ENCODE measurements at places on chromosomes 7 and 10.
A peak's percentile ranks its signal among the peaks of the same experiment; 100 is the strongest.

DNA sequence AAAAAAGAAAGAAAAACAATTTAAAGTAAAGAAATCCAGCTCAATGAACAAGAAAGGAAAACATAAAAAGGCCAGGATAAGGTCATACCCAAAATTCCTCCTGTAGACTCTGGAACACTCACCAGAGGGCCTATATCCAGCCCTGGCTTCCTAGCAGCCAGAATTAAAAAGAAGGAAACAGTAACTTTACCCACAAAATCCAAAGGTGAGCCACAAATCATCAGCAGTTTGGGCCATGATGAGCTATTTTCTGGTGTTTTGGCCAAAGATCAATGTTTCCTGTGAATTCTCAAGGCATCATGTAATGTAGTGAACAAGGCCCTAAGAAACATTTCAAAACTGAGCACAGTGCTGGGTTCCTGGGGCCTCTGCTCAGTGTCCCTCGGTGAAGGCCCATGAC is 87.8 kb downstream of the LARP4B start:
- H3K27me3 ChIP-seq = no peaks in the 10 kb centered on the region
- no peak overlapping the region for H3K4me3 ChIP-seq
- H3K27ac ChIP-seq = no peak overlapping the region
- DNase-seq = no peak
- H3K4me1 ChIP-seq = no peaks in the 10 kb centered on the region

DNA sequence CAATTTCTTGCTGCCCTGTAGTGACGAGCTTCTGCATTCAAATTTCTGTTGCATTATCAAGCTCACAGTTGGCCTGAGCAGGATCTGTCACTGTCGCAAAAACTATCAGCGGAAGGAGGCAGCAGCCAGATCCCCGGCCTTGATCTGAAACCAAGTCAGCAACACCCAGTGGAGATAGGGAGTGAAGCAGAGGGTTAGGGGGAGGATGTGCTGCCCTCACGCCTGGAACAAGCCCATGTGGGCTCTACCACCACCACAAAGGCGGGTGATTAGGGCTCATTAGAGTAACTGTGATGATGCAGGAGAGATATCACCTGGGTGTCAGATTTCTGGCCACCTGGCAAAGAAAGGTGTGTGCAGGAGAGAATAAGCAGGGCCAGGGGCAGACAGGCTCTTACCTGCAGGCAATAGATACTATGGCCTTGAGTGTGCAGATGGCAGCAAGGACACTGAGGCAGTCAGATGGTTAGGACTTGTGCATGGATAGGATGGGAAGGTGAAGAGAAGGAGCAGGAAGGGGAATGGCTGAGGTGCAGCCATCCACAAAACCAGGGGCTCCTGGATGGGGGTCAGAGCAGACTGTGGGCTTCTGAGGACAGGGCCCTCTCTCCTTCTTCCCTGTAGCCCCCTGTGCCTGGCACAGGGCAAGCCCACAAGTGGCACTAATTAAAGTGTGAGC is 417.3 kb downstream of the RPS24 start:
- no peak overlapping the region for H3K4me3 ChIP-seq
- H3K36me3 ChIP-seq = no peaks in the 10 kb centered on the region
- H3K27me3 ChIP-seq = no peaks in the 10 kb centered on the region
- peak; percentile 64 for DNase-seq
- H3K4me1 ChIP-seq = peaks cover 11% of the 10 kb centered on the region
- H3K27ac ChIP-seq = no peak overlapping the region

DNA sequence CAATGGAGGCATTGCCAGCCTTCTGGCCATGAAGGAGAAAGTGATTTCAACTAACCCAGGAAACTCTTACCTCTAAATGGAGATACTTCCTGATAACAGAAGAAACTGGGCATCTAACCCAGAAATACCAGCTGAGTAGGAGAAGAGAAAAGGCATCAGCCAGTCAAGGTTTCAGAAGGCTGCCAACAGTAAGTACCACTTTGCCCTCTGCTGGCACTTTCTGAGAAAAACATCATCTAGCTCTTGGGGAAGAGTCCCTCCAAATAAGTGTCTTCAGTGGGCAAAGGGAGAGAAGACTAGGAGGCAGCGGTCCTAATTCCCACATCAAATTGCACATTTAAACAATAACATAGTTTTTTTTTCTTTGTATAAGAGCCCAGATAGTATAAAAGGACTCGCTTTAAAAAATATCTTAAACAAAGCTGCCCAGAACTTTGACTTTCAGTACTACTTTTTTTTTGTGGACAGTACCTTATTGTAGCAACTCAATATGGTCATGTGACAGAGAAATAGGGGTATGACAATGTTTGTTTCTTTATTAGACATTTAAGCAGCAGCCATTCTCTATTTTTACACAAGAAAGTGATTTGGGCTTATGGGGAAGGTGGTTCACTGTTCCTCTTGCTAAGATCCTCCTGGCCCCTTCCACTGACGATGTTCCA is 157.3 kb downstream of the CTTNBP2 start:
- H3K27ac ChIP-seq = no peak overlapping the region
- peaks cover 7% of the 10 kb centered on the region for H3K4me1 ChIP-seq
- no peak overlapping the region for H3K4me3 ChIP-seq
- no peaks in the 10 kb centered on the region for H3K36me3 ChIP-seq
- DNase-seq = peak; percentile 75

DNA sequence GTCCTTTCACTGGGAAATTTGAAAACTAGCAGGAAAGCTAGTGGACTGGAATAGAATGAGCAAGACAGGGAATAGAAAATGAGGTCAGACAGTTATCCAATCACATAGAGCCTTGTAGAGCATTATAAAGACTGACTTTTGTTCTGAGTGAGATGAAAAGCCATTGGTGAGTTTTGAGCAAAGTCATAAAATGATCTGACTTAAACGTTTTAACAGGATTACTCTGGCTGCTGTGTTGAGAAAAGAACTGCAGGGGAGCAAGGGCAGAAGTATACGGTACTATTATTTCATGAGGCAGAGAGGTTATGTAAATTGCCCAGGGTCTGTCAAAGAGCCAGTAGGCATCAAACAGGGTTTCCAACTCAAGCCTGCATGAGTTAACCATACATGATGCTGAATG is 393.4 kb downstream of the TFEC start:
- H3K27me3 ChIP-seq = no peaks in the 10 kb centered on the region
- no peaks in the 10 kb centered on the region for H3K36me3 ChIP-seq
- no peak overlapping the region for H3K27ac ChIP-seq
- no peak overlapping the region for H3K4me3 ChIP-seq
- H3K4me1 ChIP-seq = no peaks in the 10 kb centered on the region

GRCh38 chr10:22219308-22219707 is 1.5 kb upstream of the EBLN1 start:
- no peaks in the 10 kb centered on the region for H3K36me3 ChIP-seq
- H3K4me3 ChIP-seq = peak overlapping the region; percentile 56
- no peak for DNase-seq

DNA sequence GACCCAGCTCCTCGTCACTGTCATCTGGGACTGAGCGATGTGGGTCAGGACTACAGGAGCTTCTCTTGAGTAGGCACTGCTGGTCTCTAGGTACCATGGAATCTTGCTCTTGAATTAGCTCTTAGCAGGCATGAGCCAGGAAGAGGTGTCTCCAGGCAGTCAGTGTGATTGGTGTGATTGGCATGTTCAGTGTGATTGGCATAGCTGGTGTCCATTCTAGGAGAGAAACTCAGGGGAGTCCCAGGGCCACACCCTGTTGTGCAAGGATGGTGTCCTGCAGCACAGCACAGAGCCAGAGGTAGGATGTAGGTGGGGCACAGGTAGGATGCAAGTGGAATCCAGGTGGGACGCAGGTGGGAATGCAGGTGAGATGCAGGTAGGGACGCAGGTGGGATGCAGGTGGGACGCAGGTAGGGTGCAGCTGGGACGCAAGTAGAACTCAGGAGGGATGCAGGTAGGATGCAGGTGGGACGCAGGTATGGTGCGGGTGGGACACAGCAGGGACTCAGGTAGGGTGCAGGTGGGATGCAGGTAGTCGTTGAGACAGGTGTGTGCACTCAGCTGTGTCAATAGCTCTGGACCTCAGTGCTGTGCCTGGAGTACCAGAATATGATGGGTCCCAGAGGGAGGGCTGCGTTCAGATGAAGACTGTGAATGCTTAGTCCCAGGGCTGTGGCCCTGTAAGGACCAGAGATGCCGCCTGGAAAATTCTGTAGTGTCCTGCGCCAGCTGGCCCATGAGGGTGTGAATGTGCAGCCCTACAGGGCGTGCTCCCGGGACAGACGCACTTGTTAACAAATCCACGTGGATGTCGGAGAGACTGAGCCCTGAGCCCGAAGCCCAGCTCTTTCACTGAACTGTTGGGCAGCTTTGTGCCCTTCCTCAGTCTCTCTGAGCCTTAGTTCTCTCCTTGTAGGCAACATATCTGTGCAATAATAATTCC is 248.2 kb upstream of the PITRM1 start:
- H3K4me1 ChIP-seq = no peaks in the 10 kb centered on the region
- no peaks in the 10 kb centered on the region for H3K27me3 ChIP-seq
- no peak for DNase-seq
- no peak overlapping the region for H3K4me3 ChIP-seq
- no peak overlapping the region for H3K27ac ChIP-seq

- peak; percentile 44 for DNase-seq
- H3K27me3 ChIP-seq = no peaks in the 10 kb centered on the region
- H3K36me3 ChIP-seq = no peaks in the 10 kb centered on the region
- H3K4me3 ChIP-seq = no peak overlapping the region
Measured at GRCh38 chr10:4984971-4985594, 18.6 kb downstream of the AKR1C2 start.

- H3K4me1 ChIP-seq = no peaks in the 10 kb centered on the region
- H3K27me3 ChIP-seq = peaks cover 5% of the 10 kb centered on the region
- H3K4me3 ChIP-seq = no peak overlapping the region
- no peak overlapping the region for H3K27ac ChIP-seq
- no peaks in the 10 kb centered on the region for H3K36me3 ChIP-seq
Measured at GRCh38 chr10:22702348-22702747, 12.0 kb downstream of the PIP4K2A start.

DNA sequence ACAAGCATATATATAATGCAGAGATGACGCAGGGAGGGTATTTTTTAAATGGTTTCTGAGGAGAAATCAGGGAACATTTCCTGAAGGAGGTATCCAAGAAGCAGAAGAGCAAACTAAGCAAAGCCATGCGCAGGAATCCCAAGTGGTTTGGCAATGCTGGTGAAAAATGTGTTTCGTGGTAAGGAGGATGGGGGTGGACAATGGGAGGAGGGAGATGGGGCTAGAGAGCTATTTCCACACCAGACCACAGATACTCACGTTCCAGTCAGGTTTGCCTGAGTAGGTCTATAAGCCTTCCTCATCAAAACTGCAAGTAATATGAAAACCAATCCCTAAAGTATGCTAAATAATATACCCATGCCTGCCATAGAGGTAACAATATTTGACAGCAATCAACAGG is 223.7 kb upstream of the MKLN1 start:
- no peak overlapping the region for H3K27ac ChIP-seq
- H3K27me3 ChIP-seq = peaks cover 29% of the 10 kb centered on the region
- DNase-seq = no peak

- H3K4me3 ChIP-seq = no peak overlapping the region
- peaks cover 53% of the 10 kb centered on the region for H3K36me3 ChIP-seq
- H3K27me3 ChIP-seq = no peaks in the 10 kb centered on the region
- no peak for DNase-seq
Measured at GRCh38 chr7:83976302-83976701, 218.3 kb downstream of the SEMA3A start.

- DNase-seq = no peak
- peaks cover 5% of the 10 kb centered on the region for H3K4me1 ChIP-seq
- H3K27me3 ChIP-seq = no peaks in the 10 kb centered on the region
- H3K27ac ChIP-seq = no peak overlapping the region
- peaks cover 6% of the 10 kb centered on the region for H3K36me3 ChIP-seq
Measured at GRCh38 chr10:21238717-21239116, 286.8 kb downstream of the SKIDA1 start.

DNA sequence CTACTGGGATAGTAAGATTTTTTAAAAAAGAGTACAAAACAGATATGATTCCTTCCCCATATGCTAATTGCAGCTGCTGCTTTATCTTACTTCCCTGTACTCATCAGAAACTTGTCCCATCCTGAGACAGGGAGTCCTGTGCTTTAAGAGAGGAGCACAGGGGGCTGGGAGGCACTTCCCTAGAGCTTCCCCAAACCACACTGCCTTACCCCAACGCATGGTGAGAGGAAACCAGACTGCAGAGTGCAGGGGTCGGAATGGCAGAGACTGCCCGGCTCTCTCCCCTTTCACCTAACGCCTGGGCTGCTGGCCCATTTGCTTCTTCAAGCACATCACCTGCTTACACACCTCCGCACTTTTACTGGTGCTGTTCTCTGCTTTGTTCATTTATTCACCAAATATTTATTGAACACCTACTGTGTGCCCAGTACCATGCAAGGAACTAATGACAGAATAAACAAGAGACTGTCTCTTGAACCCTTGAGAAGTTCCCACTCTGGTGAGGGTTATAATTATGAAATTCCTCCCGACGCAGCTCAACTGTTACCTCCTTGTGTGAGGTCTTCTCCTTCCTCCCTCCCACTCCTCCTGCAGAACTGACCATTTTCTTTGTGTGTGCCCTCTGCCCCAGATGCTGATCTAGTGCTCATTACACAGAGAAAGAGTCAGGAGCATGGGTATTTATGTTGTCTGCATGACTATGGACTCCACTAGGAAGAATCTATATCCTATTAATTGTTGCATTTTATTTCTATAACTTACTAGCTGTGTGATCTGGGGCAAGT is 289.7 kb downstream of the TCF7L2 start:
- no peak for DNase-seq
- H3K36me3 ChIP-seq = no peaks in the 10 kb centered on the region
- H3K27ac ChIP-seq = no peak overlapping the region
- H3K4me1 ChIP-seq = no peaks in the 10 kb centered on the region
- no peak overlapping the region for H3K4me3 ChIP-seq

DNA sequence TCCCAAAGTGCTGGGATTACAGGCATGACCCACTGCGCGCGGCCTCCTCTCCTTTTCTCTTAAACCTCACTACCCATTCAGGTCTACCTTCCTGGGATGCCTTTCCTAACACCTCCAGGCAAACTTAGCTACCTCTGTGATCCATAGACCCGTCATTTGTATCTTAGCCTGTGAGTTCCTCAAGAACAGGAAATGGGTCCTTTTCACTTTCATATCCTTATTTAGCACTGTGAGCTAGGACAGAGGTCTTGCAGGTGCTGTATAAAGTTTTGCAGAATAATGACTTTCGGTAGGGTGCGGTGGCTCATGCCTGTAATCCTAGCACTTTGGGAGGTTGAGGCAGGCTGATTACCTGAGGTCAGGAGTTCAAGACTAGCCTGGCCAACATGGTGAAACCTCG is 215.7 kb downstream of the RELN start:
- no peak overlapping the region for H3K4me3 ChIP-seq
- DNase-seq = no peak
- no peaks in the 10 kb centered on the region for H3K4me1 ChIP-seq
- H3K27me3 ChIP-seq = no peaks in the 10 kb centered on the region
- no peaks in the 10 kb centered on the region for H3K36me3 ChIP-seq
